ENCODE measurements at places on chromosomes 5 and 9.

GRCh38 chr5:40689438-40689837 lies 9.7 kb downstream of the PTGER4 start:
- peak; percentile 45 for DNase-seq

DNA sequence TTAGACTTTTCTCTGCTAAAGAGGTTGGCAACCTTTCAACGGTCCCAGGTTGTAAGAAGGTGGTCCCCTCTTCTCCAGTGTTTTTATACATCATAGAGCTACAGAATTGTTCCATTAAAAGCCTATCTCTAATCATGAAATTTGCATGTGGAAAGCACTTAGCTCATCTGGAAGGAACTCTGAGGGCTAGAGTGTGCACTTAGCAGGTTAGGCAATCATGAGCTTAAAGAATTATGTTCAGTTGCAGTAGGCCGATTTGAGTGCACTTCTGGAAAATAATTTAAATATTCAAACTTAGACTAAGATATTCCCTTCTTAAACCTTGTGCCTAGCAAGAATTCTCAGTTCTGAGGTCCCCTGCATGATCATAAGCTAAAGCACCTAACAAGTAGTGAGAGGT lies 468.7 kb downstream of the SPATA31D1 start:
- DNase-seq, result no peak

- no peak for DNase-seq
These were observed 82.4 kb downstream of the PPP2R2B start for GRCh38 chr5:146796144-146796543.

DNA sequence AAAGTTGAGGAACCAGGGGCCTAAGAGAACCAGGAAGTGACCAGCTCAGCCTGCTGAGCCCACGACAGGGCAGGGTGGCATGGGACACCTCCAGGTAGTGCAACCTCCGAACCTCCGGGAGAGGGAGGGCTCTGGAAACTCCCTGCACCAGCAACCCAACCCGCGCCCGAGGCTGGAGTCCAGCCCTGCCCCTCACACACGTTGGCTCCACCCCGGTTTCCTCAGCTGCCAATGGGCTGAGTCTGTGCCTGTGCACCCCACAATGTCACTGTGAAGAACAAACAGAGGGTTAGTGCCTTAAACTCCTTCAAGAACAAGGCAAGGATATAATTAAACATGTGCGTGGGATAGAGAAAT lies 17.0 kb upstream of the UNC5A start:
- no peak for DNase-seq

GRCh38 chr9:5870691-5871090 lies 20.0 kb upstream of the MLANA start:
- no peak for DNase-seq

- no peak for DNase-seq
These were observed 4.0 kb upstream of the FUT7 start for GRCh38 chr9:137035937-137036336.

DNA sequence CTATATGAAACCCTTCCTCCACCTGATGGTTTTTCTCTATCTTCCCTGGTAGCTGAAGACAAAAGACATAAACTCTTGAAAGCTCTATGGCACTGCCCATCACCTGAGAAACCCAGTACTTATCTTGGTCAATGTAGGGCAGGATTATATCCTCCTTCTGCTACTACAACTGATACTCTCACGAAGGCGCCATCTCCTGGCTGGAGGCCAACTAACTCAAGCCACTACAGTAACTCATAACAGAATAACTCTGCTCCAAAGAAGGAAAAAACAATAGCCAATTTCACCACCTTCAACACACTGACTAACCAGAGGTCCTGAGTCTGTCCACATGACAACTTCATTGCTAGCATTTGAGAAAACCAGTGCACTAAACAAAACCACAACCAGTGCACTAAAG lies 409.2 kb downstream of the CETN3 start:
- DNase-seq, result no peak

- DNase-seq, result no peak
These were observed 178.4 kb downstream of the FAM114A2 start for GRCh38 chr5:153860195-153860886.

DNA sequence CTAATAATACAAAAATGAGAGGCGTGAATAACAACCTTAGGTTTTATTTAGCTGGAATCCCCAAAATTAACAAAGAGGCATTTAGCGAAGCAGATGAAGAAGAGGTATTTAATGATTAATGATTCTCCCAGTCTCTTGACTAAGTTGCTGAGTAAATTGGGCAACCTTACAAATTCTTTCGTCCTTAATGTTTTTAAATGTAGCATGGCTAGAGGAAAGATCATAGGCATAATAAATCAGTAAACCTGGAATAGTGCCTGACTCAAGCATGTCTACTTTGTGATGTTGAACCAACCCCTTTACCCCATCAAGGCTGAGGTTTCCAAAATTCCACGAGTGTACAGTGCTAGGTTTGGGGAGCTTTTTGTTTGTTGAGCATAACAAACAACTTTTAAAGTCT lies 7.9 kb downstream of the BHMT start:
- no peak for DNase-seq

GRCh38 chr5:126808521-126808988 lies 31.6 kb downstream of the LMNB1 start:
- no peak for DNase-seq

- no peak for DNase-seq
These were observed 12.8 kb upstream of the RPS23 start for GRCh38 chr5:82290908-82291307.

- no peak for DNase-seq
These were observed 376.6 kb downstream of the EFNA5 start for GRCh38 chr5:107294211-107294550.

DNA sequence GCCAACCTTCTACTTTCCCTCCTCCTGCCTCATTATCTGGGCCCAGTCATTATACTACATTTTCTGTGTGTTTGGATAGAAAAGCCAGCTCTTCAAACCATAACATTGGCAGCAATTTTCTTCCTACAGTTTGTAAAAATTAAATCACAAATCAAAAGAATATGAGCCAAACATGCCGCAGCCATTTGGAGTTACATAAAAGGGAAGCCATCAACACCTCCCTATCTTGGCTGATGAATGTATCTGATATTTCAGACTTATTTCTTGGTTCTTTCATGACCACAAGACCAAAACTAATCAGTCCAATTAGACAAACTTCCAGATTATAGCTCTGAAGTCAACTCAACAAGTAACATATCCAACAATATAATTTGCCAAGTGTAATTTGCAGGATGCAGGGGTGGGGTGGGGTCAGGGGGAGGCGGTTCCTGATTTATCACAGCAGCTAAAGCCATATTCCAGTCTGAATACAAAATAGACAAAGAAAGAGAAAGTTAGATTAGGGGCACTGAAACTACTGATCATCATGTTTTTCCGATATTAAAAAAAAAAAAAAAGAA lies 89.4 kb upstream of the CNTLN start:
- no peak for DNase-seq

GRCh38 chr9:89806371-89807100 lies 201.7 kb downstream of the GADD45G start:
- DNase-seq, result no peak

DNA sequence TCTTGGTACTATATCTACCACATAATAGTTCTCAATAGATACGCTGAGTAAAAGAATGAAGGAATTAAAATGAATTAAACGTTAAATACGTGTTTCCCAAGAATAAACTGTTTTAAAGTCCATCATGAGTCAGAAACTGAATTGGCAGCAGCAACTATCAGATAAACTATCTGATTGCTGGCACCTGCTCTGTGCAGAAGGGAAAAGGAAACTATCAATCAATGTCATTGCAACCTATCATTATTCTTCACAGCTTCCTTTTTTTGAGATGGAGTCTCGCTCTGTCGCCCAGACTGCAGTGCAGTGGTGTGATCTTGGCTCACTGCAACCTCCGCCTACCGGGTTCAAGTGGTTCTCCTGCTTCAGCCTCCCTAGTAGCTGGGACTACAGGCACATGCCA lies 8.8 kb upstream of the WDR36 start:
- DNase-seq, result no peak

DNA sequence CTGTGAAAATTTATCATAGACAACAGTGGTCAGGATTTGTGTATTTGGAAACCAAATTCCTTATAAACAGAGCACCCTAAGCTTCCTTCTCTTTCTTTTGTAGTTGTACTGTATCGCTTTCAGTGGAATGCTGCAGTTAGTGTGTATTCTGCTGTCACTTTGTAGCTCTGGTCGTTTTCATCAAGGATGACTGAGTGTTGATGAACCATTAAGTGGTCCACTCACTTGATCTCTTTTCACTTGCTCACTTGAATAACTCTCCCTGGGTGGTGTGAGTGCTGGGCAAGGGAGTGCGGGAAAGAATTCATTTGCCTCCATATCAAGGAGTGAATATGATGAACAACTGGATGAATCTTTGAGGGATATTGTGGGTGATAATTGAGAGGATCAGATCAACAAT lies 1225.7 kb upstream of the WWC1 start:
- no peak for DNase-seq

DNA sequence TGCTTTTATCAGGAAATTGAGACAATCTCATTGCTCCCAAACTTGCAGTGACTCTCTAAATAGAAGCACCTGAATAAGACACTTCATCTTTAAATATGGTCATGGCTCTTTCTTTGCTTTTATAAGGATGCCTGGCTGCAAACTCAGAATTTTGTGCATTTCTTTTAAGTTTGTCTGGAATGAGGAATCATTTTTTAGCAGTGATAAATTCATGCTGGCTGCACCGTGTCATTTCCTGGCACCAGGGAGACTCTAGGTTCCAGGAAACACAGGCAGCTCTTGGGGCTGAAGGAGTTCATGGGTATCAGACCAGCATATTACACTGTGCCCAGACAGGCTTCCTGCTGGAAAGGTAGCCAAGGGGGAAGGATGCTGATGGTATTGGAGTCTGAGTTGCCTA lies 109.9 kb downstream of the NUDT12 start:
- no peak for DNase-seq

DNA sequence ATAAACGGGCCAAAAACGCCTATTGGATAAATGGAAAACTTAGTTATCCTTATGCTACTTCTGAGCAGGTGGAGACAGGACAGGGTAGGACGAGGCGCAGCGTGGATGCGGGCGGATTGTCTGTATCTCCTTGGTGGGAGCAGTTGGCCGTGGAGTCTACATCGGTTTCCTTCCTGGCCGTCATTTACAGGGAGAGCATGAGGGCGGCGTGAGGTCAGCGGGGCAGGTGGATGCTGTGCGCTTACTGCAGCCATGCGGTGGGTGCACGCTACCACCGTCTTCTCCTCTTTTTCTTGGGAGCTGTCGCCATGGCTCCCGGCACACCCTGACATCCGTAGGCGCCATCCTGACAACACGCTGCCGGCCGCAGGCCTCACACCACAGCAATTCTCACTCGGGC lies 121.3 kb downstream of the ADAMTS2 start:
- DNase-seq, result no peak

DNA sequence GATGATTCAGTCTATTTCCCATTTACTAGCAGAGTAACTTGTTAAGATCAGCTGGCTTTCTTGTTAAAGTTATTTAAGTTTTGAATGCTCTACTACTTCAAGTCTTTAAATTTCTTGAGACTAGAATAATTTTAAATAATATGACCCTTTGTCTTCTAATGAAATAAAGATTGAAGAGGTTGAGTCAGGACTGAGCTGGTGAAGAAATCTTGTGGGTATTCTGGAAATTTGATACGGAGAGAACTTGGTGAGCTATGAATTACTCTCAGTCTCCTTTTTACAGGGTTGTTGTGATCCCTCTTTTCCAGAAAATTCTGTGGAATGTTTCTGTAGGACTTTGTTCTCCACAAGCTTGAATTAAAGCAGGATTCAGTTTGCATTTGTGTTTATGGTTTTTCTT lies 29.3 kb downstream of the RNF20 start:
- no peak for DNase-seq

DNA sequence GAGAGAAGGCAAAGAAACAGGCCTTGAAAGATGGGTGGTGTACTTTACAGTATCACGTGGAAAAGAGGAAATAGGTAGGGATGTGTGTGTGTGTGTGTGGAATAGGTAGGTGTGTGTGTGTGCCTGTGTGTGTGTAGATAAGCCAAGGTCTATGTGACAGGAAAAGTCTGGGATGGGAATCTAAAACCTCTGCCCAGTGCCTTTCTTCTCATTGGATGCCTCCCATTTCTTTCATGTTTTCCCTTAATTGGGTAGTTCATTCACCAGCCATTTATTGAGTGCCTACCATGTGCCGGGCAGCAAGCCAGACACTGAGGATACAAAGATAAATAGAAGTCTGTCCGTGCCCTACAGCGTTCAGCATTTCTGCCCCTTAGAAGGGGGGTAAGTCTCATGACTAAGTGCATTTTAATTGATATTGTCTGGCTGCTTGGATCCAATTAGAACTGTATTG lies 1.0 kb downstream of the URM1 start:
- DNase-seq, result no peak
